ENCODE measurements at places on chromosomes 2 and 18. TPM values are rescaled to one million over a fixed set of nuclear protein-coding genes. Genes with fewer than 3 reads are reported as not detected.

DNA sequence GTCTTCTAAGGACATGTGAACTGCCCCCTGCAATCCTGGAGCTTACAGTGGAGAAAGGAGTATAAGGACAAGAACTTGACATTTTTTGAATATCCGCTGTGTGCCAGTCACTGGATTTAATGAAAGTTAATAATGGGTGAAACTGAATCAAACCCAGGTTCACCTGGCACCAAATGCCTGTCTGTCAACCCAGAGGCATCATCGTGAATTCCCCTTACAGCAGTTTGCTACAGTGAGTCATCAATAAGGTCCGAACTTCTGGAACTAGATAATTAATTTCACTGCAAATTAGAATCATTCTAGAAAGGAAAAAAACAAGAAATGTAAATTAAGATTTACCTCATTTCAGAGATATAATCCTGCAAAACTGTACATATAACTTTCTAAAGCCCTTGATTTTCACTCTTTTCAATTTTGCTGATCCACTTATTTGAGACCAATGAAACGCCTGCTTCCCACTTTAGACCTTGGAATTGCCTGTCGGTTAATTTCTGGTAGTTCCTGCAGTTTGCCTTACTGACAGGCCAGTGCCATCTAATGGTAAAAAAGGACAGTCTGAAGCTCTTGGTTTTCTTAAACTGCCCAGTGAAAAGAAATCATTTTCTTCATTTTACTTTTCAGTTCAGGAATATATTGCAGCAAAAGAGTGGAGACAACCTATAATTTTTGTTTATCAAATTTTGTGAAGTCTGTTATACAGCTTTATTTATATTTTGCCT lies 8.2 kb downstream of the DSG2 start:
- no peaks in the 10 kb centered on the region for H3K36me3 ChIP-seq
- H3K27me3 ChIP-seq: no peaks in the 10 kb centered on the region
- H3K4me3 ChIP-seq: no peak overlapping the region
- DNase-seq: peak; percentile 47

DNA sequence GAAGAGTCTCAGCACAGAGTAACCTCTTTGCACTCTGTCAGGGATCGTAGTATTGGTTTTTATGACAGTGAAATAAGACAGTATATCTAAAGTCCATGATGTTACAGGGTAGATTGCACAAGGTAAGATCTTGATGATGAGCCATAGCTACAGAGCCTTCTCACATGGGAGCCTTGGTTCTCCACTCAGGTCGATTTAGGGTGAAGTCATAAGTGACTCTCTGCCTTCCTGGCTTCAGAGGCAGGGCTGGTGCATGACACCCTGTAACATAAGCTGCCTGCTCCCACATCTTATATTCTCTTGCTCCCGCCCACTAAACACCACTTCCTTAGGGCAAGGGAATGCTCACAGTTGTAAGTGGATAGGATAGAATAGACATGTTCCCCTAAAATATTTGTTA lies 13.3 kb downstream of the DAPL1 start:
- no peaks in the 10 kb centered on the region for H3K36me3 ChIP-seq
- DNase-seq: no peak
- H3K4me3 ChIP-seq: no peak overlapping the region
- peaks cover 4% of the 10 kb centered on the region for H3K4me1 ChIP-seq
- no peaks in the 10 kb centered on the region for H3K27me3 ChIP-seq

GRCh38 chr2:145682546-145683157 lies 1162.7 kb upstream of the ZEB2 start:
- DNase-seq: no peak
- H3K4me3 ChIP-seq: no peak overlapping the region
- H3K4me1 ChIP-seq: peaks cover 16% of the 10 kb centered on the region
- no peak overlapping the region for H3K27ac ChIP-seq
- H3K36me3 ChIP-seq: no peaks in the 10 kb centered on the region

DNA sequence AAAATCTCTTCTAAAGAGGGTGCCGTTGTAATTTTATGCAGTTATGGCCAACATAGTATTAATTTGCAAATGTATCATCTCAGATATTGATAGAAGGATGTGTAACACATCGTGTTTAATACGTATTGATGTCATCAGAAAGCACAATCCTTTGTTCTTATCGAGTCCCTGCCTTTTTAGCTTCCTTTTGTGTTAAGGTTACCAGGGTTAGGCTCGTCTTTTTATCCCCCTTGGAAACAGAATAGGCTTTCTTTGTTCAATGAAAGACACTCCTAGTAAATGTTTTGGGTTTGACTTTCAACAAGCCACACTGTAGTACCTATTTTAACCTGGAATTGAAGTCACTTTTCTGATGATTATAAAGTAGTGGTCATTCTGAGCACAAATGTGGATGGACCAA lies 136.2 kb downstream of the WDR7 start:
- H3K27ac ChIP-seq: no peak overlapping the region
- no peaks in the 10 kb centered on the region for H3K27me3 ChIP-seq
- no peaks in the 10 kb centered on the region for H3K36me3 ChIP-seq
- no peak overlapping the region for H3K4me3 ChIP-seq
- H3K4me1 ChIP-seq: no peaks in the 10 kb centered on the region
- DNase-seq: no peak

- H3K27me3 ChIP-seq: no peaks in the 10 kb centered on the region
- H3K4me1 ChIP-seq: peaks cover 9% of the 10 kb centered on the region
These were observed 1.7 kb upstream of the ESCO1 start for GRCh38 chr18:21602299-21602587.

GRCh38 chr2:174009488-174010223 lies 44.5 kb upstream of the SP3 start:
- no peaks in the 10 kb centered on the region for H3K36me3 ChIP-seq
- peaks cover 15% of the 10 kb centered on the region for H3K4me1 ChIP-seq
- no peak for DNase-seq
- H3K4me3 ChIP-seq: no peak overlapping the region
- no peak overlapping the region for H3K27ac ChIP-seq

- no peak overlapping the region for H3K4me3 ChIP-seq
- no peaks in the 10 kb centered on the region for H3K4me1 ChIP-seq
- no peak for DNase-seq
- no peaks in the 10 kb centered on the region for H3K36me3 ChIP-seq
- no peaks in the 10 kb centered on the region for H3K27me3 ChIP-seq
- no peak overlapping the region for H3K27ac ChIP-seq
These were observed 1087.6 kb upstream of the PIK3C3 start for GRCh38 chr18:40867459-40867858.

- DNase-seq: no peak
- peaks cover 22% of the 10 kb centered on the region for H3K4me1 ChIP-seq
- H3K4me3 ChIP-seq: no peak overlapping the region
- no peaks in the 10 kb centered on the region for H3K36me3 ChIP-seq
- no peaks in the 10 kb centered on the region for H3K27me3 ChIP-seq
These were observed 30.0 kb upstream of the KCMF1 start for GRCh38 chr2:84940831-84941412.

GRCh38 chr2:144237830-144238627 lies 281.9 kb downstream of the ZEB2 start:
- H3K36me3 ChIP-seq: no peaks in the 10 kb centered on the region
- no peak for DNase-seq
- H3K4me3 ChIP-seq: no peak overlapping the region
- no peaks in the 10 kb centered on the region for H3K27me3 ChIP-seq
- no peak overlapping the region for H3K27ac ChIP-seq
- peaks cover 43% of the 10 kb centered on the region for H3K4me1 ChIP-seq

DNA sequence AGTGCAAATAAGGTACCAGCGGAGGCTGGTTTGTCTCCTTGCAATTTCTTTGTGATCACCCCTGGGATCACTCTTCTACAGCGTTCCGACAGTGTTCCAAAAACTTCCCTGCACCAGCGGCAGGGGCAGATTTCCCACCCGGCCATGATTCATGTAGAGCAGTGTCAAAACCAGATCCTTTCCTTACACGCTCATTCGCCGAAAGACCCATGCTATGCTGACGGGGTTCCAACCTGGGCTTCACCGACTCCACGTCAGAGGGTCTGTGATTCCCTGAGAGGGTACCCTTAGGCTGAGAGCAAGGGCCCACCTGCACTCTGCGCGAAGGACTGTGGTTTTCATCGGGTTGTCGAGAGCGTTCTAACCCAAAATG lies 423 bp upstream of the TTC27 start:
- peak overlapping the region; percentile 88 for H3K4me3 ChIP-seq
- peak; percentile 80 for DNase-seq
- H3K36me3 ChIP-seq: no peaks in the 10 kb centered on the region
- H3K27me3 ChIP-seq: no peaks in the 10 kb centered on the region
- H3K4me1 ChIP-seq: peaks cover 9% of the 10 kb centered on the region

DNA sequence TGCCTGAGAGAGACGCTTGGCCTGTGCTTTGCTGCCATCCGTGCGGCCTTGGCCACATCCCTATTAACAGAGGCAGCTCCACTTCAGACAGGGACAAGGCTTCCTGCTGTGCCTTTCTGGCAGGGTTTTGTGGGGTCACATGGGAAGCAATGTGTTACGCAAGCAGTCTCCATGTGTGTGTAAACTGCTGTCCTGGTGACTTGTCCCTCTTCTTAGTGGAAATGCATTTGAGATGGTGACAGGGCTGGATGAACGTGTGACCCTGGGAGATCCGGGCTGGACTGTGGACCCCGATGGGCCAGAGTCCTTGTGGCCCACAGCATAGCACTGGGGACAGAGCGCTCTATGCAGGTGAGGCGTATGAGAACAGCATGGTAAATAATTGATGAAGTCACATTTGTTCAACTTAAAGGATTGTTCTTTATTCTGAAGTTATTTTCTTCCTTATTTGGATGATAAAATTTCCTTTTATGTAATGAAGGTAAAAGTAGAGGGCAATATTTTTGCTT lies 23.2 kb downstream of the ASB1 start:
- no peak for DNase-seq
- H3K4me3 ChIP-seq: no peak overlapping the region
- no peak overlapping the region for H3K27ac ChIP-seq
- H3K27me3 ChIP-seq: no peaks in the 10 kb centered on the region
- H3K36me3 ChIP-seq: peaks cover 19% of the 10 kb centered on the region

- H3K27me3 ChIP-seq: no peaks in the 10 kb centered on the region
- no peak overlapping the region for H3K27ac ChIP-seq
- DNase-seq: no peak
- H3K36me3 ChIP-seq: peaks cover 12% of the 10 kb centered on the region
- H3K4me3 ChIP-seq: no peak overlapping the region
These were observed 33.8 kb downstream of the TMEM182 start for GRCh38 chr2:102795641-102796040.

- H3K4me1 ChIP-seq: peaks cover 9% of the 10 kb centered on the region
- peaks cover 91% of the 10 kb centered on the region for H3K27me3 ChIP-seq
These were observed 811.1 kb upstream of the LRATD1 start for GRCh38 chr2:13821255-13821880.

- no peak overlapping the region for H3K27ac ChIP-seq
- DNase-seq: no peak
- no peaks in the 10 kb centered on the region for H3K36me3 ChIP-seq
- H3K4me3 ChIP-seq: no peak overlapping the region
- H3K4me1 ChIP-seq: peaks cover 5% of the 10 kb centered on the region
- no peaks in the 10 kb centered on the region for H3K27me3 ChIP-seq
These were observed 228.4 kb upstream of the SP5 start for GRCh38 chr2:170486730-170487129.

- peaks cover 20% of the 10 kb centered on the region for H3K4me1 ChIP-seq
- H3K4me3 ChIP-seq: no peak overlapping the region
- no peak overlapping the region for H3K27ac ChIP-seq
- no peaks in the 10 kb centered on the region for H3K27me3 ChIP-seq
- DNase-seq: no peak
These were observed 57.3 kb downstream of the IRS1 start for GRCh38 chr2:226742347-226742746.

- no peaks in the 10 kb centered on the region for H3K4me1 ChIP-seq
- no peak overlapping the region for H3K4me3 ChIP-seq
- H3K36me3 ChIP-seq: no peaks in the 10 kb centered on the region
- H3K27ac ChIP-seq: no peak overlapping the region
These were observed 300.1 kb downstream of the NOL4 start for GRCh38 chr18:33924576-33924975.

DNA sequence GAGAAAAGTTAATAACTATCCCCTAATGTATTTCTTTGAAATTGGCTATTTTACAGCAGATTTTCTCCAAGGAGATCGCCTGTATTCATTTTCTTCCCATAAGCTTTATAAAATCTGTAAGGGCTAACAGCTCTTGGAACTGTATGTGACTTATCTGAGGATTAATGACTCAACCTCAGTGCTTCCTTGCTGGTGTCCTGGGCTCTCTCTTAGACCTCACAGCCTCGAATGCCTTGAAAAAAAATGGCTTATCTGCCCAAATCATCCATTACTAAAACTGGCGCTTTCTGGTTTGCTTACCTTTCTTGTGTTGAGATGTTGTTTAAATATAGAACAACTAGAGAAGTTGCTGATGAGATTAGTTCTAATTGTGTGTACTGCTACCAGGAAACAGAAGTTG lies 713.6 kb downstream of the SLC4A3 start:
- no peaks in the 10 kb centered on the region for H3K36me3 ChIP-seq
- DNase-seq: no peak
- peaks cover 1% of the 10 kb centered on the region for H3K4me1 ChIP-seq
- no peak overlapping the region for H3K27ac ChIP-seq
- H3K27me3 ChIP-seq: no peaks in the 10 kb centered on the region
- no peak overlapping the region for H3K4me3 ChIP-seq

- H3K27ac ChIP-seq: no peak overlapping the region
- DNase-seq: peak; percentile 72
- H3K4me1 ChIP-seq: no peaks in the 10 kb centered on the region
- H3K4me3 ChIP-seq: no peak overlapping the region
- H3K27me3 ChIP-seq: no peaks in the 10 kb centered on the region
These were observed 51.5 kb downstream of the DNAJC10 start for GRCh38 chr2:182767578-182767977.

DNA sequence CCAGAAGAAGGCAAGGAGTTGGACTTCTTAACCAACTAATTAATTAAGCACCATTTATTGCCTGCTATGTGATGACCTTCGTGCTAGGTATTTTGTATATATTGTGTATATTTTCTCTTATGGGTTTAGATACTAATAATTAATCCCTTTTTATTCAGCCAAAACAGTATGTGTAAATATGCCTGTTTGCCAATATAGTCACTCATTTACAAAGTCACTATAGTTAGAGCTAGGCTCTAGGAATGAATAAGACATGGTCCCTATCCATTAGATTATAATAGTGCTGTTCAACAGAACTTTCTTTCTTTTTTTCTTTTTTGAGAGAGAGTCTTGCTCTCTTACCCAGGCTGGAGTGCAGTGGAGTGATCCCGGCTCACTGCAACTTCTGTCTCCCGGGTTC lies 51.4 kb downstream of the GREB1L start:
- H3K4me3 ChIP-seq: no peak overlapping the region
- no peaks in the 10 kb centered on the region for H3K36me3 ChIP-seq
- H3K27ac ChIP-seq: no peak overlapping the region
- DNase-seq: no peak
- no peaks in the 10 kb centered on the region for H3K27me3 ChIP-seq

- no peaks in the 10 kb centered on the region for H3K36me3 ChIP-seq
- H3K27ac ChIP-seq: no peak overlapping the region
- no peak for DNase-seq
- no peaks in the 10 kb centered on the region for H3K27me3 ChIP-seq
These were observed 182.1 kb upstream of the SIX2 start for GRCh38 chr2:45191146-45191863.

Gene TTR
- total RNA-seq: not detected

Gene GLB1L
- total RNA-seq: 5.4 TPM

Gene MYCN
- 145 TPM for total RNA-seq

Gene SCN9A
- 8.8 TPM for total RNA-seq

Gene TCF4
- 91.2 TPM for total RNA-seq

Gene PLA2R1
- 0.78 TPM for total RNA-seq

Gene SLC11A1
- not detected for total RNA-seq

Gene UGT1A6
- total RNA-seq: not detected

Gene DYSF
- 21.3 TPM for total RNA-seq

Gene FABP1
- total RNA-seq: not detected

Gene MAL
- 2.6 TPM for total RNA-seq

Gene HRH4
- 0.17 TPM for total RNA-seq

Gene TRIM43
- total RNA-seq: 0.23 TPM

Gene BMP10
- not detected for total RNA-seq
